ENCODE measurements at places on chromosomes 7 and 10. TPM values are rescaled to one million over a fixed set of nuclear protein-coding genes. Genes with fewer than 3 reads are reported as not detected.

Gene FAM237B
- not detected for total RNA-seq

Gene HMX2
- not detected for total RNA-seq

Gene TRIM74
- total RNA-seq, result not detected

Gene TBX20
- not detected for total RNA-seq

Gene ZFAND4
- total RNA-seq, result 5.8 TPM

Gene EIF4EBP2
- total RNA-seq, result 20.8 TPM

Gene FGL2
- total RNA-seq, result not detected

Gene GPR15LG
- not detected for total RNA-seq

Gene COBL
- not detected for total RNA-seq

Gene NODAL
- not detected for total RNA-seq

Gene MSS51
- total RNA-seq, result 1.6 TPM

Gene BTBD16
- not detected for total RNA-seq
